Stimulated activated CD4-positive, alpha-beta T cell treated with anti-CD3 and anti-CD28 coated beads, TNF-alpha, amount 100 ng/mL, for 4 hours (primary cell): ENCODE measurements at places on chromosomes 1 and 21.

DNA sequence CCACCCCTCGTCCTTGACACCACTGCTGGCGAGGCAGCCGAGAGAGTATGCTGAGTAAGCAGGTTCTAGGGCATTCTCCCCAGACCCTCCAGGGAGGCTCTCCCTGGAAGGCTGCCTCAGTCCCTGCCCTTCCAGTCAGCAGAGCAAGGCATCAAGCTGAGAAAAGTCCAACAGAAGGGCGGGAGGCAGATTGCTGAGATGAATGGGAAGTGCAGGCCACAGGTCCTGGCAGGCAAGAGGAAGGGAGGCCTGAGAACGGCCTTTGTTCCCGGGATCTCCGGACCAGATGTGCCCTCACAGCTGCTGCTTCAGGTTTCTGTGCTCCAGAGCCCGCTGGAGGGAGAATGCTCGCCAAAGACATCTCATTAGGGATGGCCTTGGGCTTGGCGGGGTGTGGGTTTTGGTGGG is 270.0 kb upstream of the VAMP3 start:
- no peak for DNase-seq

- no peak for DNase-seq
These were observed 98.6 kb upstream of the LPGAT1 start for GRCh38 chr1:211928993-211929637.

- no peak for DNase-seq
These were observed 8.7 kb upstream of the MDM4 start for GRCh38 chr1:204507317-204508105.

GRCh38 chr1:160346463-160346862 is 3.3 kb downstream of the NCSTN start:
- DNase-seq: no peak

DNA sequence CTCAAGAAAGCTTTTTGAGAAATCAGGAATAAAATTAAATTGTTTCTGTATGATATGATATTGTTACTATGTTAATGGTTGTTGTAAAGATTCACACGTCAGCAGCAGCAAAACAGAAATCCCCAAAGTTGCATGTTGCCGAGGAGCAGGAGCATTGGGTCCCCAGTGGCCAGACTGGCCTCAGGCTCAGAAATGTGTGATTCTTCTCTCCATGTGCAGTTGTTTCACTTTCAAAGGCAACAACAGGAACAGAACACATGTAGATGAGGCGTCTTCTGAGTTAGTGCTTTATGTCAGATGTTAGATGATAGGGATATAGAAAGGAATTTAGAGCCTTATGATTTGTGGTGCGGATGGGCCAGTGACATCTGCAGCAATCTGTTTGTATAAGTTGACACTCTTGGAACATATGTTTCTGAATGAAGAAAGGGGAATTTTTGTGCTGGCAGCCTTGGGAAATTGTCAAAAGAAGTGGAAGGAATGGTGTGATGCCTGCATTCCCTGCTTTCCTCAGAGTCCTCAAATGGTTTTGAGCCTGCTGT is 2.1 kb upstream of the TTLL7 start:
- DNase-seq: no peak
